ENCODE measurements at places on chromosomes 4 and X.

DNA sequence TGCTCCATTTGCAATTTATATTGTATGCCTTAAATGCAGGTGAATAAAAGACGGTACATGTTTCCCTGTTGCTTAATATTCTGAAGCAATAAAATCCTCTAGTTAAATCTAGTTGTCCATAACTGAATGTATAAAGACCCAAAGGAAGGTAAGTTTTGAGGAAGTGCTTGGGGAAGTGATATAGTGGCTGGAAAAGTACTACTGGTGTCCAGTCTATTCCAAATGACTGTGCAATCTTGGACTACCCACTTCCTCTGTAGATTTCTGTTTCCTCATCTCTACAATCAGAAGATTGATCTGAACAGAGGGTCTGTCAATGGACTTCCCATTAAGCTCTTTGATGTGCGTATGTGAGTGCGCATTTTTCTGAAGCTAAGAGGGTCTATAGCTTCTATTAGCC lies 17.0 kb downstream of the SNCA start:
- no peak for DNase-seq

DNA sequence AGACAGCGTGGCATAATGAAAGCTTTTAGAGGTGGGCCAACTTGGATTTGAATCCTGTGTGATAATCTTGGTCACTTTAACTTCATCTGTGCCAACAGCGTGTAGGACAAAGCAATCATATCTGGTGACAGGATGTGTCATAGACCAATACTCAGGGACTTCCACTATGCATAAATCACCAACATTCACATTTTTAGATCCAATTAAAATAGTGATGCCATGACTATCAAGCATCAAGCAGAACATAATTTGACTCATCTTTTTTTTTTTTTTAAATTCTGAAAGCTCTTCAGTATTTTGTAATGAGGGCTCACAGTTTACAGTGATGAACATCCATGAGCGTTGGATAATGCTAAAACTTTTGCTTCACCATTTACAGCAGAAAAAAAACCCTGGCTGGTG lies 27.3 kb upstream of the RAPGEF2 start:
- DNase-seq, result no peak

- no peak for DNase-seq
Measured at GRCh38 chrX:56728752-56729151, 291 bp upstream of the NBDY start.

GRCh38 chrX:34437586-34437985 lies 219.5 kb downstream of the TMEM47 start:
- DNase-seq, result peak; percentile 66

GRCh38 chrX:1390621-1391369 lies 1.1 kb downstream of the SLC25A6 start:
- peak; percentile 52 for DNase-seq

DNA sequence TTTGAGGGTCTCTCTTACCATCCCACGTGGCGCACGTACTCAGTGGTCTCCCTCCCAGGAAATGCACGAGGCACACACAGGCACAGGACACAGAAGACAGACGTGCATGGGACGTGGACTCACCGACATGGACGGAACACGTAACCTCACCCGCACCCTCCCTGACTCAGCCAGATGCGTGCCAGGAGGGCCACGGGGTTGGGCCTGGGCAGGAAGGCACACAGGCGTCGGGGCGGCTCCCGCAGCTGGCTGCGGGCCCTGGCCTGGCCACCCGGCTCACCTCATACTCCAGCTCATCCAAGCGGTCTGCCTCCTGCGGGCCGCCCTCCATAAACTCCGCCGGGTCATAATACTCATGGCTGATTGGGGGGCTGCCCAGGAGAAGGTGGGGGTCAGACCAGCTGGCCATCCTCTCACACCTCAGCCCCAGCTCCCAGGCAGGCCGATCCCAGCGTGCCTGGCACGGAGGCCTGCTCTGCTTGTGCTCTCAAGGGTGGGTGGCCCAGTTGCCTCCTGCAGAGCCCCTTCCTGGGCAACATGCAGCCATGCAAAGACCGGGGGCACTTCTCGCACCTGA lies 12.6 kb downstream of the SSR4 start:
- DNase-seq, result no peak

Measured in Right ventricle myocardium superior (tissue), 1 donor.